ENCODE measurements at places on chromosomes 1 and 21. TPM values are rescaled to one million over a fixed set of nuclear protein-coding genes. Genes with fewer than 3 reads are reported as not detected.

The JTB gene
- total RNA-seq, result 43.0 TPM

The TMOD4 gene
- total RNA-seq, result not detected

The CSF1 gene
- 3.9 TPM for total RNA-seq

The FCRL5 gene
- total RNA-seq, result not detected

The AUNIP gene
- total RNA-seq, result 1.7 TPM

The IFI44 gene
- total RNA-seq, result 57.1 TPM

The DFFA gene
- 29.6 TPM for total RNA-seq

The APCS gene
- not detected for total RNA-seq

The SYT14 gene
- 65.8 TPM for total RNA-seq

The DRAM2 gene
- 59.6 TPM for total RNA-seq

The KIAA1614 gene
- 5.6 TPM for total RNA-seq

The FNDC5 gene
- 17.0 TPM for total RNA-seq

The PLA2G2F gene
- total RNA-seq, result not detected

The FMO4 gene
- total RNA-seq, result 1.9 TPM

The NEGR1 gene
- total RNA-seq, result 40.9 TPM

The GBP6 gene
- 0.47 TPM for total RNA-seq

The KRTAP15-1 gene
- not detected for total RNA-seq

The SYCP1 gene
- not detected for total RNA-seq

The DNALI1 gene
- total RNA-seq, result 3.1 TPM

The SPRR2G gene
- total RNA-seq, result not detected

The VPS45 gene
- total RNA-seq, result 84.2 TPM

The EXTL1 gene
- total RNA-seq, result 2.3 TPM

Measured in occipital lobe (tissue), 3 donors.